Cardiac ventricle fibroblast (primary cell): ENCODE measurements at places on chromosomes 11 and 22. TPM values are rescaled to one million over a fixed set of nuclear protein-coding genes. Genes with fewer than 3 reads are reported as not detected.

The OR52I1 gene
- not detected in 2 replicates for total RNA-seq

The BATF2 gene
- not detected in 2 replicates for total RNA-seq

The SVIP gene
- total RNA-seq = 0.75 and 0.88 TPM in 2 replicates

The DENND6B gene
- 1.1 and 1.4 TPM in 2 replicates for total RNA-seq

The UBQLN3 gene
- 0.24 TPM in 1 of 2 replicates, not detected in the other for total RNA-seq

The MMP12 gene
- total RNA-seq = not detected in 2 replicates

The MIOX gene
- not detected in 2 replicates for total RNA-seq

The MS4A3 gene
- not detected in 2 replicates for total RNA-seq

The WT1 gene
- 3.6 and 9.4 TPM in 2 replicates for total RNA-seq

The MRGPRX4 gene
- not detected in 2 replicates for total RNA-seq

The OR51B4 gene
- total RNA-seq = not detected in 2 replicates

The RIN1 gene
- 18.1 and 24.7 TPM in 2 replicates for total RNA-seq

The SYT8 gene
- total RNA-seq = not detected in 2 replicates

The SOX10 gene
- total RNA-seq = not detected in 2 replicates
